ENCODE measurements at places on chromosomes 6 and 20.

- DNase-seq = peak; percentile 51
Measured at GRCh38 chr6:34791701-34792604, at the start of gene BLTP3A. Gene BLTP3A (plus strand): TSS chr6:34792083. CDS start chr6:34792251, 168 bp downstream.

GRCh38 chr6:139392794-139393193 is 18.3 kb upstream of the CITED2 start:
- DNase-seq = no peak

DNA sequence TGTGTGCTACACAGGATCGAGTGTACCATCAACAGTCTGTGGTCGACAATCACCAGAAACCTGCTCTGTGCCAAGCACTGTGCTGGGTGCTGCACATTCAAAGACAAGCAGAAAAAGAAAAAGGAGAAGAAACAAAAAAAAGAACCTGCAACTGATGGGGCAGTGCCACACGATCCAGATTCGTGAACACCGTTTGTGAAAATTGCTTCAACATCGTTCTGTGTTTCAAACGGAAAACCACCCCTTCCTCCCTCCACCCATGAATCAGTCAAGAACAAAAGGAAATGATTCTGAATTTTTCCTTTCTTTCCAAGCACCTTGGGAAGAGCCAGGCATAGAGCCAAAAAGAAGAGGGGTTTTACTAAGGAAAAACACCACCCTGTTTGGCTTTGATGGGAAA is 129.2 kb upstream of the ARID1B start:
- DNase-seq = no peak

DNA sequence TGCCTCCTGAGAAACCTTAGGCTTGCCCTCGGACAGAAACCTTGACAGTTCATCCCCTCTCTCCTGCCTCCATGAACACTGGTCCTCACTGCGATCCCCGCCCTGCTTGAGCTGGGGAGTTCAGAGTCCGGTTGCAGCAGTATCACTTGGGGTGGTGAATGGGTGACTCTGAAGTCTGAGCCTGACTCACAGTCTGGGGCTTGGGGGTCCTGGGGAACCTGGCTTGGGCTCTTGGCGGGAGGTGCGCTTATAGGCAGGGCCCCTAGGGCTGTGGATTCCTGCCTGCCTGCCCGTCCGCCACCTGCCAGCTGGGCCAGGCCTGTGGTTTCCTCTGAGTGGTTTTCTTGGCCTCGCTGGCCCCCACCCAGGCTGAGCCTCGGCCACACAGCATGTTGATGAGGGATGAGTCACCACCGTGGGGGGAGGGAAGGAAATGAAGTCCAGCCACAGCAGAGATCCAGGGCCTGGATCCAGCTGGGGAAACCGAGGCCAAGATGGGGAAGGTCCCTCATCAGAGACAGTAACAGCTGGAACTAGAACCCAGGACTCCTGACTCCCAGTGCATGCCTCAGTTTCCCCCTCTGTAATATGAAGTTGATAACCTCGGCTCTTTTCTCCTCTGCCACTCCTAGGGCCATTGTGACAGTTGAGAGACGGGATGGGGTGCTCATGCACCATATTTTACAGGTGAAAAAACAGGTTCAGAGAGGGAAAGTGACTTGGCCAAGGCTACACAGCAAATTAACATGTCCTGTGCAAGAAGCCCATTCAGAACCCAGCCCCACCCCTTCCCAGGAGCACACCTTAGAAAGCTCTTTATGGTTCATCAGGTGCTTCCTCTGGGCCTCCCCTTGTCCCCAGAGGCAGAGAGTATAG is 9.2 kb downstream of the FOXS1 start:
- peak; percentile 87 for DNase-seq

DNA sequence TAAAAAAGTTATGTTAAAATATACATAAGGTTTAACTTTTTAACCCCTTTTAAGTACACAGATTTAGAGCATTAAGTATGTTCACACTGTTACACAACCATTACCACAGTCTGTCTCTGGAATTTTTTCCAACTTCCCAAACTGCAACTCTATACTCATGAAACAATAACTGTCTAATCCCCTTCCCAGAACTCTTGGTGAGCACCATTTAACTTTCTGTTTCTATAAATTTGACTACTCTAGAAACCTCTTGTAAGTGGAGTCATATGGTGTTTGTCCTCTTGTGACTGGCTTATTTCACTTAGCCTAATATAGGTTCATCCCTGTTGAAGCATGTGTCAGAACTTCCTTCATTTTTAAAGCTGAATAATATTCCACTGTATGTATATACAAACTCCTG is 98.1 kb downstream of the MAP3K7 start:
- DNase-seq = no peak

DNA sequence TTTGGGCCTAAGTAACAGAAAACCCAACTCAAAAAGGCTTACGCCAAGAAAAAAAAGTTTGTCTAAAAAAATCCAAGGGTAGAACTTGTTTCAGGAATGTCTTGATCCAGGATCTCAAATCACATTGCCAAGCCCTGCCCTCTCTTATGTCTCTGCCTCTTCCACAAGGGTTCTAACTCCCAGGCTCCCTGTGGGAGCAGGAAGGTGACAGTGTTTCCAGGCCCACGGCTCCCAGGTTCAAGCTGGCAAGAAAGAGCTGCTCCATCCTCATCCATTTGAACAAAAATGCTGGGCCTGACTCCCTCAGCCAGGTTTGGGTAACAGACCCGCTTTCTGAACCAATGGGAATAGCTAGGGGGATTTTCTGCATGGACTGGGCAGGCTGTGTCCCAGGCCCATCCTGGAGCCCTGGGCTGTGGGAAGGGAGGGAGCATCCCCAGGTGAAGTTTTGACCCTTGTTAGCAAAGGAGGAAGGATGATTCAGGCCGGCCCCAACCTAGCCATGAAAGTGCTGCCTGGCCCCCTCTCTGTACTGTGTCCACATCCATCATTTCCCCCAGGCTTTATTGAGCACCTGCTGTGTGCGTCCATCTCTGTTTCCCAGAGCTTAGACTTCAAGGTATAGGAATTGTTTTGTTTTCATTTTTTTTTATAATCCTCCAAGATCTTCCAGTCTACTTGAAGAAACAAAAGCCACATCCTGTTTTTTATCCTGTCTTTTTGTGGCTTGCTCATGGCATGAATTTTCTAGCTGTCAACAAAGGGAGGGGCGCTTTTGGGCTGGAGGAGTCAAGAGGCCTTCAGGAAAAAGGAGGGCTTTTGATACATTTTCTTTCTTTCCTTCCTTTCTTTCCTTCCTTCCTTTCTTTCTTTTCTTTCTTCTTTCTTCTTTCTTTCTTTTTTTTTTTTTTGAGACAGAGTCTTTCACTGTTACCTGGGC is 159.8 kb downstream of the TFAP2C start:
- no peak for DNase-seq

- no peak for DNase-seq
Measured at GRCh38 chr20:11186301-11187008, 512.7 kb upstream of the JAG1 start.

DNA sequence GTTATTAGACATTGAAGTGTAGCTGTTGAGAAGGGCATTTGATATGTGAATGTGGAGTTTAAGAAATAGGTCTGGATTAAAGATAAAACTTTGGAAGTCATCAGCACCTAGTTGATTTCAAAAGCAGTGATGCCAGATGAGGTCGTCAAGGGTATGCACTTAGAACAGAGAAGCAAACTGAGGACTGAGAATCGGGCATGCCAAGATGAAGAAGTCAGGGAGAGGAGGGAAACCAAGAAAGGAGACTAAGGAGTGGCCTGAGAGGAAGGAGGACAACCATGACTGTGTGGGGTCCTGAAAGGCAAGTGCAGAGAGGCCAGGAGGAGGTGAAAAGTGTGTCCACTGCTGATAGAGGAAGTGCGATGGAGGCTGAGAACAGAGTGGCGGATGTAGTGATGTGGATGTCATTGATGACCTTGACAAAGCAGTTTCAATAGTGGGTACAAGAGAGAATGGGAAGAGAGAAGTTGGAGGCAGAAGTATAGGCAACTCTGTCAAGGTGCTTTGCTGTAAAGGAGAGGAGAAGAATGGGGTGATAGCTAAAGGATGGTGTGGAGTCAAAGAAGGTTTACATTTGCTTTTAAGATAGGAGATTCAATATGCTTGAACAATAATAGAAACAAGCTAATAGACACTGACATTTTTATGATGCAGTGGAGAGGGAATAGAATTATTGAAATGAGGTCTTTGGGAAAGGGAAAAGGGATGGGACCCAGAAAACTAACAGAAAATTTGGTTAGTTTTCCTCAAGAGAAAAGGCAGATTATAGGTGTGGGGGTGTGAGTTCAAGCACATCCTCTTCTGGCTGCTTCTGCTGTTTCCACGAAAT is 139.7 kb upstream of the TMEM170B start:
- DNase-seq = no peak

DNA sequence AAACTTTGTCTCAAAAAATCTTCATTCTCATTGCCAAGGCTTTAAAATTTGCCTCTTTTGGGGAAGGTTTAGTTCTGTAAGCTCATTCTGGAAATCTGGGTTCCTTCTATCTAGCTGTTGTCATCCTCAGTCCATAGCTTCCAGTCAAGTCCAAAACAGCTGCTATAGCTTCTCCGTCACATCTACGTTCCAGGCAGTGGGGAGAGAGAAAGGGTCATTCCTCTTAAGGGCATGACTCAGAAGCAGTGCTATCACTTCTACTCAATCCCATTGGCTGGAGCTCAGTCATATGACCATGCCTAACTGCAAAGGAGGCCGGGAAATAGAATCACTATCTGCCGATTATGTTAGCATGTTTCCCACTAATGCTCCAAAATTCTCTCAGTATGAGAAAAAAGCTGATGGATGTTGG is 141.4 kb upstream of the PTPN1 start:
- no peak for DNase-seq

- no peak for DNase-seq
Measured at GRCh38 chr6:158496700-158497099, 63.2 kb upstream of the TMEM181 start.

DNA sequence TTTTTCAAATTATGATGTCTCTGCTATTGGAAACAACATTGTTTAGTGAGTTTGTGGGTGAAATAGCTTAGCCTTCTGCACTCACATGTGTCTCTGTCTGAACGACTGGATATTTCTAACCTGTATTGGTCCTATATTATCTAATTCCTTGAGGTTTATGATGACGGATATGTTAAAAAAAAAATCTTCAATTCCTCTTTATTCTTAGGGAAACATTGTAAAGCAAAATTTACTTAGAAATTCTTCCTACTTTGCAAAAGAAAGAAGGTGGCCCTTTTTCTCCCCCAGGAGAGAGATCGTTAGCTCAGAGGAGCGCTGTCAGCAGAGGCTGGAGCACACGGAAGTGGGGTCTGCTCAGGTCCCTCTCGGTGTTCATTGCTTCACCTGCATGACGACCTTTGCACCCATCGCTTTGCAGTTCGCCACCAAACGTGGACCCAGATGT is 149.8 kb downstream of the ZDHHC14 start:
- DNase-seq = no peak

GRCh38 chr20:13875265-13875811 is 90.5 kb downstream of the NDUFAF5 start:
- DNase-seq = no peak

- no peak for DNase-seq
Measured at GRCh38 chr20:4113615-4114603, 98.6 kb upstream of the RNF24 start.

- no peak for DNase-seq
Measured at GRCh38 chr6:46799657-46800056, 6.5 kb downstream of the MEP1A start.

DNA sequence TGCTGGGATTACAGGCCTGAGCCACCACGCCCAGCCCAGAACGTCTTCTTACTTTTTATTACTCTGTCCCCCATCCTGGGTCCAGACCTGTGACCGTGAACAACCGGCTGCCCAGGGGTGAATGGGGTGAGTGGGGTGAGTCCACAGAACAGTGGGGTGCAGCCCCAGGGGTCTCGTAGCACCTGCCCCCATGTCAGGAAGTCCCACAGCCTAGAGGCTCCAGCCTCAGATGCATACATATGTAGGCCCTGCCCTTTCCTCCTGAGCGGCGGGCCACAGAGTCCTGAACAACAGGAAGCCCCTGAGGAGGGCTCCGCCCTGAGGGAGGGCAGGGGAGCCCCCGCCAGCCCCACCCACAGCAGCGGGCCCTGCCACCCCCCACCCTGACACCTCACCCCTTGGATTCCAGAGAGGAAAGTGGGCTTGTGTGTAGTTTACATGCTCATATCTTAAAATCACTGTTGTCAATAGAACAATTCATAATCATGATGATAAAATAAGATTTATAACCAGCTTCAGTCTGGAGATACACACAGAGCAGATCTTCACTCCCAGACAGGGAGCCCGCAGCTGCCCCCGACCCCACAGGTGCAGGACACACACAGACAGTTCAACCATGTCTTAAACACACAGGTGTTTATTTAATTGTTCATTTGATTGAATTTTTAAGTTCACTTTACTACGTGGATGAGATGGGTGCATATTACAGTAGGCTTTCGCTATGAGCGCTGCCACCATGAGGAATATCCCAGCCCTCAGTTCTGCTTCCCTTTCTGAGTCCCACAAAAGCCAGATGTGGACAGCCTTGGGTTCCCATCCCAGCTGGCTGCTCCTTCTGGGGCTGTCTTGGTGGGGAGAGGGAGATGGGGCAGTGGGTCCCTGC is 12.4 kb upstream of the GMEB2 start:
- no peak for DNase-seq

DNA sequence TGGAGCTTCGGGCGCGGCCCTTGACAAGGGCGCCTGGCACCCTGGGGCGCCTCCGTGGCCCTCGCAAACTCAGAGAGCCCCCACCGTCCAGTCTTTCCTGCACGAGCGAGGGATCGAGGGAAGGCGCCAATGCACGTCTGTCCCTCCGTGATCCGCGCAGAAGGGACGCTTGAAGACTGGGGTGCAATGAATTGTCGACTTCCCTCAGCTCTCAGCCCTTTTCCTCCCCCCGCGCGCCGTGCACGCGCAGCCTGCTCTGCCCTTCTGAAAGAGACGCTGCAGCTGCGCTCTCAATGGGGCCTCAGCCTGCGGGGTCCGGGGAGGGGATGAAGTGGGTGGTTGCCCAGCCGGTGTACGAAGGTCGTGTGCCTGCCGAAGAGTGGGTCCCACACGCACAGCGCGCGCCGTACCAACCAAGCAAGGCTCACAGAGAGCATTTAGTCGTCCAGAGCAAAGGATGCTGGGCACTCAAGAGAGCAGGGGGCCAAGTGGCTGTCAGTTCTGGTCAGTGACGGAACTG is 5.5 kb upstream of the SOX4 start:
- peak; percentile 75 for DNase-seq

- no peak for DNase-seq
Measured at GRCh38 chr20:40467067-40467466, 222.0 kb downstream of the MAFB start.

GRCh38 chr20:5085380-5085779 is 34.4 kb downstream of the PCNA start:
- no peak for DNase-seq

GRCh38 chr6:156686301-156686994 is 90.7 kb upstream of the ARID1B start:
- DNase-seq = peak; percentile 54

- DNase-seq = no peak
Measured at GRCh38 chr6:43714311-43715055, 26.9 kb upstream of the MRPS18A start.

DNA sequence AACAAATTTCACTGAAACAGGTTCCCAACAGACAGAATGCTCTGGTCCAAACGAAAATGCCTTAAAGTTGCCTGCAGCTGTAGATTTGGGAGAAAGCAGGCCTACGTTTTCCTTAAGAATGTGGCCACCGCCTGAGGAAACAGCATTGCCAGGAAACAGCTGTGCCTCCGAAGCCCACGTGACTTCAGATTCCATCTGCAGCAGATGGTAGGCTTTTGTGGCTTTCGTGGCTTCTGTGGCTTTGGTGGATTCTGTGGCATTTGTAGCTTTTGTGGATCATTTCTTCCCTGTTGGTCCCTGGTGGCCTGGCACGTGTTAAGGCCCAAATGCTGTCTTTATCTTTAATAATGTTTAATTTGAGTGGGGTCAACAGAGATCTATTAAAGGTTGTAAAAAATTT is 222.9 kb downstream of the TTLL2 start:
- no peak for DNase-seq

GRCh38 chr6:151029970-151030369 is 164.5 kb downstream of the MTHFD1L start:
- DNase-seq = no peak

All from KG1 (cell line).